ENCODE measurements at places on chromosomes 13 and 19. TPM values are rescaled to one million over a fixed set of nuclear protein-coding genes. Genes with fewer than 3 reads are reported as not detected.

HSPB6 gene
- total RNA-seq: 20.7 TPM

ZNF146 gene
- 59.6 TPM for total RNA-seq

SERP2 gene
- total RNA-seq: 5.5 TPM

IFNL1 gene
- total RNA-seq: not detected

ZNF728 gene
- total RNA-seq: not detected

TSEN34 gene
- 82.5 TPM for total RNA-seq

SEMA6B gene
- under 0.01 TPM for total RNA-seq

CEACAM3 gene
- not detected for total RNA-seq

ICAM1 gene
- total RNA-seq: 244 TPM

PLIN4 gene
- total RNA-seq: 0.32 TPM

IL11 gene
- 5.2 TPM for total RNA-seq

ITGBL1 gene
- total RNA-seq: 42.5 TPM

FPR1 gene
- not detected for total RNA-seq

ZNF181 gene
- total RNA-seq: 14.5 TPM

CAMSAP3 gene
- total RNA-seq: not detected

PSPN gene
- total RNA-seq: 1.7 TPM

ZNF701 gene
- 17.7 TPM for total RNA-seq

SYNE4 gene
- total RNA-seq: 0.32 TPM

ZNF547 gene
- total RNA-seq: 1.9 TPM

FGF21 gene
- total RNA-seq: not detected

ZNF470 gene
- 3.9 TPM for total RNA-seq

CGB1 gene
- not detected for total RNA-seq

ZNF471 gene
- total RNA-seq: 1.9 TPM

ZNF699 gene
- 14.8 TPM for total RNA-seq

MYH14 gene
- not detected for total RNA-seq

NCCRP1 gene
- not detected for total RNA-seq

PRSS57 gene
- not detected for total RNA-seq

NXNL1 gene
- not detected for total RNA-seq

URI1 gene
- total RNA-seq: 60.9 TPM

ZNF534 gene
- total RNA-seq: not detected

ERICH4 gene
- total RNA-seq: not detected
